Stomach (tissue), 19 donors: ENCODE measurements at places on chromosomes 3 and 15. TPM values are rescaled to one million over a fixed set of nuclear protein-coding genes. Genes with fewer than 3 reads are reported as not detected.

DNA sequence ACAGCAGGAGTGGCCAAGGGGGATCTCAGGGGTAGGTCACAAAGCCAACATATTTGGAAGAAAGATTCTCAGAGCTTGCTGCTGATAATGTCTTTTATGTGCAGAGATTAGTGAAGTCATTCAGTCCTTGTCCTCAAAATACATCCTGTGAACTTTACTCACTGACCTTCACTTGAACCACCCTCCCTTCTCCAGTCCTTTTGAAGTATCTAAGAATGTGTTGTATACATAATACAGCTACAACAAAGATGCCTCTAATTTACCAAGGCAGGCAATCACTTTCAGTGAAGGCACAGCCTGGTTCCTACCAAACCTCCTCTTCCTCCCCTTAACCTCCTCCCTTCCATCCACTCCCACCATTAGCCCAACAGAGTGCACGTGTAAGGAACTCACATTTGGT lies 38.3 kb downstream of the ETV5 start:
- DNase-seq = no peak
- H3K4me1 ChIP-seq = no peaks in the 10 kb centered on the region
- H3K27me3 ChIP-seq = no peaks in the 10 kb centered on the region
- H3K36me3 ChIP-seq = peaks cover 4% of the 10 kb centered on the region
- H3K4me3 ChIP-seq = no peak overlapping the region
- H3K27ac ChIP-seq = no peak overlapping the region

- H3K27me3 ChIP-seq = no peaks in the 10 kb centered on the region
- DNase-seq = no peak
- no peak overlapping the region for H3K4me3 ChIP-seq
- H3K36me3 ChIP-seq = no peaks in the 10 kb centered on the region
- H3K4me1 ChIP-seq = no peaks in the 10 kb centered on the region
These were observed 110.9 kb upstream of the LYSMD4 start for GRCh38 chr15:99844150-99844549.

GRCh38 chr15:74460298-74460697 lies 662 bp downstream of the UBL7 start:
- H3K36me3 ChIP-seq = peaks cover 33% of the 10 kb centered on the region
- H3K4me3 ChIP-seq = peak overlapping the region; percentile 73
- no peaks in the 10 kb centered on the region for H3K27me3 ChIP-seq
- H3K27ac ChIP-seq = peak overlapping the region; percentile 85
- no peak for DNase-seq

DNA sequence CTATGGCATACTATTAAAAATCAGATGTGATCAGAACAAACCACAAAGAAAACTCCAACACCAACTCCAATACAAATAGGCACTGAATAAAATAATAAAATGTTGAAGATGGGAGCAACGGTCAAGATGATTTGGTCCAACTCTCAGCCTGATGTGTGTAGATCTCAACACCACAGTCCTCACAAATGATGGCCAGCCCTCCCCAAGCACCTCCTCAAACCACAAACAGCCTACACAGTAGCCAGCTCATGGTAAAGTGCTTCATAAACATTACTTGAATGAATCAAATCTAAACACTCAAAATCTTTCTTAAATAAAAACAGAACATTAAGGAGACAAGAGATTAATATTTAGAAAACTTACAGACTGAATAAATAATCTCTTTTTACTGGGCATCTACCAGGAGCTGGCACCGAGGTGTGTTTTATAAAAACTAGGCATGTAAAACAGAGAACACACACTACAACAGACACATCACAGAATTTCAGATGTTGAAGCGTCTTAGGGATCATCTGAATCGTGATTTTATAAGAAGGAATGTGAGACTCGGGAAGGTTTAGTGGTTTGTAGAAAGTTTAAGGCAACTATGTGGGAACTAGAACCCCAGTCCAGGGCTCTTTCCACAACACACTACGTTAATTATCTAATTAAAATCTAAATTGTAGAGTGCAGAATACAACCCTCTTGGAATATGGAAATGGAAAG lies 102.4 kb downstream of the MYLK start:
- H3K4me1 ChIP-seq = peaks cover 24% of the 10 kb centered on the region
- H3K36me3 ChIP-seq = no peaks in the 10 kb centered on the region
- no peak overlapping the region for H3K4me3 ChIP-seq
- no peak for DNase-seq
- no peak overlapping the region for H3K27ac ChIP-seq

- H3K27me3 ChIP-seq = peaks cover 72% of the 10 kb centered on the region
- no peak overlapping the region for H3K27ac ChIP-seq
- peak; percentile 70 for DNase-seq
- peaks cover 54% of the 10 kb centered on the region for H3K4me1 ChIP-seq
- no peaks in the 10 kb centered on the region for H3K36me3 ChIP-seq
These were observed 246.8 kb upstream of the TOPAZ1 start for GRCh38 chr3:43994657-43995546.

DNA sequence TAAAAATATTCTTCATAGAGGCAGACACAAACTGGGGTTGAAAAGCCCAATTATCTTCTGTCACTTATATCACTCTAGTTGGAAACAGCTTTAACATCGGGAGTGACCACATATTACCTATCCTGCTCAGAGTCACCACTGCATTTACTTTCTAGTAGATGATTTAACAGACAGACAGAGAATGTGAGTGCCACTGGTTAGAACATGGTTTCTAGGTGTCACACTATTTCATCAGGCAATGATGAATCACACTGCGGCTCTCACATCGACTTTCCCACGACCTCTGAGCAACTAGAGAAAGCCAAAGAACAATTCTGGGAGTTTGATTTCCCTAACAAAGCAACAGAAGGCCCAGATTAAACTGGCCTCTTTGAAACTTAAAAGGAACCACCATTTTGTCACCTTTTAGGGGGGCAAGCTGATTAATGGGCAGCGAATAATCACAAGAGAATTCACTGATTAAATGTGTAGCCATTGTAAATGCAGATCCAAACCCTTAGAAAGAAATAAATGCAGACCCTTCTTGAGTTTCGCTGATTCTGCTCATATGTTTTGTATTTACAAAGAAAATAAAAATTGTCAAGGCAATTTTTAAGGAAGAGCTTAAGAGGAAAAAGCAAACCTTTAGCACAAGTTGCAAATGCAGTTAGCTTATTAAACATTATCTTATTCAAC lies 112.6 kb upstream of the KBTBD8 start:
- H3K36me3 ChIP-seq = no peaks in the 10 kb centered on the region
- H3K4me1 ChIP-seq = no peaks in the 10 kb centered on the region
- H3K27me3 ChIP-seq = no peaks in the 10 kb centered on the region
- no peak overlapping the region for H3K27ac ChIP-seq

- no peak overlapping the region for H3K4me3 ChIP-seq
- H3K36me3 ChIP-seq = no peaks in the 10 kb centered on the region
These were observed 99.2 kb upstream of the NUDT16 start for GRCh38 chr3:131282379-131282778.

DNA sequence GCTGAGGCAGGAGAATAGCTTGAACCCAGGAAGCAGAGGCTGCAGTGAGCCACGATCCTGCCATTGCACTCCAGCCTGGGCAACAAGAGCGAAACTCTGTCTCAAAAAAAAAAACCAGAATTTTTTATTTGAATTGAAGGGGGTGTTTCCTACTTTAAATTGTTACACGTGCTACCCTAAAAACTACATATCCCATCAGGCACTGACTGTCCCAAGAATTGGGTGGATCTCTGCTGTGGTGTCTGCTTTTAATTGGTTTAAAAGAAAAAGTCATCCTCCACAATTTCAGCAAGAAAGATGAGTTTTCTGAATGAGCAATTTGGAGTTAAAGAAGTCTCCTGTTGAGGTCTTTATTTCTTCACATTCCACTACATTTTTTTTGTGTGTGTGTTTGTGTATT lies 2.1 kb downstream of the PDIA3 start:
- H3K4me1 ChIP-seq = peaks cover 66% of the 10 kb centered on the region
- H3K27me3 ChIP-seq = no peaks in the 10 kb centered on the region
- peak overlapping the region; percentile 98 for H3K27ac ChIP-seq

DNA sequence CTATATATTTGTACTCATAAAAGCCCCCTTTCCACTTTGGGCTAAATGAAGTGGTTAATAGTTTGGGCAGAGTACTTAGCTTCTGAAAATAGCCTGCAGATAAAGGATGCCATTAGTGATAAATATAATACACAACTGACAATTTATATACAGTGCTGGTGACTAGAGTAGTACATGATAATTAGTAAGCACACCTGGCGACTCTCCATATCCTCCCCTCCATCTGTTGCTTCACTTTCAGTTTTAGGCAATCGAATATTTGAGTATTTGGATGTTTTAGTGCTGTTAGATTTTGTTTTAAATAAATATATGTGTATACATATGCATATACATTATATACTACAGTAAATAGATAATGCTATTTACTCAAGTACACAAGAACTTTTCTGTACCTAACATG lies 35.9 kb upstream of the CHMP2B start:
- no peak for DNase-seq
- no peak overlapping the region for H3K4me3 ChIP-seq
- H3K27ac ChIP-seq = no peak overlapping the region
- no peaks in the 10 kb centered on the region for H3K27me3 ChIP-seq

DNA sequence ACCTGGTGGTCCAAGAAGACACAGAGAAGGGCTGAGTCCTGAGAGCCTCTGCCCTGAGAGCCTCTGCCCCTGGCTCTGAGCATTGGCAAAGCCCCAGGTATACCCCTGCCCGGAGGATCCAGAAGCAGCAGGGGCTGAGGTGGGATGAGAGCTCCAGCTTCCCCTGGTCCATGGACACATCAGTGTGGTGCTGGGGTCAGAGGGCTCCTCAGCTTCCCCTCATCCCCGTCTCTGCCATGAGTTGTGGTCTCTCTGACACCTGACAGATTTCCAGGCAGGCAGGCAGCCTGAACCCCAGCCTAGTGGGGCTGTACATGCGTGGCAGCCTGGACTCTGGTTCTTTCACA lies 3.5 kb upstream of the KLF15 start:
- H3K4me1 ChIP-seq = peaks cover 19% of the 10 kb centered on the region
- peaks cover 10% of the 10 kb centered on the region for H3K27me3 ChIP-seq
- H3K36me3 ChIP-seq = no peaks in the 10 kb centered on the region
- DNase-seq = no peak
- H3K27ac ChIP-seq = no peak overlapping the region

PCOLCE2 gene
- 26.9 TPM for total RNA-seq

CA12 gene
- total RNA-seq = 1.8 TPM

SMARCC1 gene
- total RNA-seq = 64.3 TPM

CYP1A2 gene
- total RNA-seq = not detected
